ENCODE measurements at places on chromosomes 4 and X.

DNA sequence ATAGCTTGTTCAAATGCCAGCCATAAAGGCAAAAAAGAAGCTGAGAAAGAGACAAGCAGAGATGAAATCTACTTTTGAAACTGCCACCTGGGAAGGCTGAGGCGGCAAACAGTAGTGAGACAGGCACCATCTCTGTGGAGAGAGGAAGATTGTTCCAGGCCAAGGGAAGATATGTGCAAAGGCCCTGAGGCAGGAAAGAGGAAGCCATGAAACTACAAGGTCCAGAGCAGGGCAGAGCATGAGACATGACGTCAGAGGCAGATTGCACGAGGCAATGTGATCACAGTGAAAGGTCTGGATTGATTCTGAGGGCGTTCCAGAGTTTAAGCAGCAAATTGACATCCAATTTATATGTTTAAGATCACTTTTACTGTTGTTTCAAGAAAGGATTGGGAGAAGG is 226.1 kb downstream of the QDPR start:
- no peak for DNase-seq

DNA sequence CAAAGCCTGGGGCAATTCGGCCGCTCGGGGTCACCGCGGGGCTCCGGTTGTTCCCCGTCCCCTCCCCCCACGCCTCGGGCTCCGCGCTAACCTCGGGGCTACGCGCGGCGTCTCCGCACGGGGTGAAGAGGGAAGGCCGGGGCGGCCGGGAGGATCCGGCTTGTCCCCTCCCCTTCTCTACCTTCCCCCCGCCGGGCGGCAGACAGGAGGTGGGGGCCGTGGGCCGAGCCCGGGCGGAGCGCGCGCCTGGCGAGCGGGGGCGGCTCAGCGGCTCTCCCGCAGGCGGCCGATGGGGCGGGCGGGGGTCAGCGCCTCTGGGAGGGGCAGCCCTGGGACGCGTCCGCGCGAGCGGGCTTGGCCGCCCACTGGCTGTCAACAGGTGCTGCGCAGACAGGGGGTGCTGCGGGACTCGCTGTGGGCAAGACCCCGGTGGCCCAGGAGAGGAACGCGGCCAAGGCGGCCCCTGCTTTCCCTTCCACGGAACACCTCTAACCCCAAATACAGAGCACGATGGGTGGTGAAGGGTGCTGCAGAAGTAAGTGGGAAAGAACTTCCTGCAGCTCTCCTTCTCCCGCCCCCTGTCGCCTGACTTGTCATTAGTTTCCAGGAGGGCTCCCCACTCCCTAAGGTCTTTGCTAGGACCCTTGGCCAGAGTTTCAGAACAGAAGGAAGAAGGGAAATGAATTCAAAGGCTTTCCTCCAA is at the start of gene PDGFC:
Gene PDGFC (minus strand): TSS at position 124 of the 703 bp plus-strand sequence. CDS start 896 bp downstream, outside the sequence.
- DNase-seq = no peak

- DNase-seq = no peak
Observed at GRCh38 chr4:6324461-6324998, 54.9 kb downstream of the WFS1 start.

GRCh38 chr4:14908635-14909034 is 93.6 kb upstream of the CPEB2 start:
- DNase-seq = no peak

DNA sequence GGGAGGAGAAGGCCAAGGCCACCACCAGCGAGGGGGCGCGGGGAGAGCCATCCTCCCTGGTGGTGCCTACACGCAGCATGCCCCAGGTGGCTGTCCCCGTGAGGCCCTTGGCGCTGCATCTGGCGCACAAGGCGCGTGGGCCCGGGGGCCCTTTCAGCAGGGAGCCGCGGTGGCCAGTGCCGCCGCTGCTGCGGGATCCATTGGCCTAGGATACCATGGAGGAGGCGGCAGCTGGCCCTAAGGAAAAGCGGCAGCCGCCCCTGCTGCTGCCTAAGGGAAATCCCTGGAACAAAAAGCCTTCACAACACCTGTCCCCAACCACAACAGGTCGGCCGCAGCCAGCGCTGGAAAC is 1059.6 kb downstream of the TECRL start:
- DNase-seq = no peak

DNA sequence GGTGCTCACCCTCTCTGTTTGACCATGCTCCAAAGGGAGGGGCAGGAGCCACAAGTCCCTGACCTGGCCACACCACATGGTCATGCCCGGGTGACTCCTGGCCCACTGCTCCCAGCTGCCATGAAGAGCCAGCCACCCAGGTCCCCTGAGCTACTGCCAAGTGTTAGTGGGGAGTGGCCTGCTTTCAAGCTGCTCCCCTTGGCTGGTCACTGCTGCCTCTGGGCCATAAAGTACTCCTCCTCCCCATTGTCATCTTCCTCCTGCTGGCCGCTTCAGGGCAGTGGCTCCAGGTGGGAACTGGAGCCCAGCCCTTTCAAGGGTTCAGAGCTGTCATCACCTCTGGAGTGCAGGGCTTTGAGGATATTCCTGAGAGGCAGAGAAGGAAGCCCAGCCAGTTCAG is 27.3 kb upstream of the RBBP7 start:
- no peak for DNase-seq

DNA sequence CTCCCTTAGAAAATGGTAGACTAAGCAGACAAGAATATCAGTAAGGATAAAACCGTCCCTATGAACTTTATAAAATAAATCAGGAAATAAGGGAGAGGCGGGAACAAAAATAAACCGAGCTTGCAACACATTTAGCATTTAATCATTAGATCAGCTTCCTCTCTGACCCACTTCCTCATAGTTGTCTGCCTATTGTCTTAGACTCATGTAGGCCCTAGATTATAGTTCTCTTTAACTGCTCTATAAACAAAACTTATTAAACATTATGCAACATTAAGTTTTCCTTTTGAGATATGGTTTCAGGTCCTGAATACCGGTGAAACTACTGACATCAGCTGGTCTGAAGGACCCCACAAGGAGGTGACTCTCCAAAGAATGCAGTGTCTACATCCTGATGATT is 15.8 kb upstream of the SRD5A3 start:
- DNase-seq = no peak

GRCh38 chr4:113952452-113953029 is 26.9 kb downstream of the ARSJ start:
- peak; percentile 26 for DNase-seq

- no peak for DNase-seq
Observed at GRCh38 chr4:73917081-73917501, 47.9 kb downstream of the CXCL1 start.

DNA sequence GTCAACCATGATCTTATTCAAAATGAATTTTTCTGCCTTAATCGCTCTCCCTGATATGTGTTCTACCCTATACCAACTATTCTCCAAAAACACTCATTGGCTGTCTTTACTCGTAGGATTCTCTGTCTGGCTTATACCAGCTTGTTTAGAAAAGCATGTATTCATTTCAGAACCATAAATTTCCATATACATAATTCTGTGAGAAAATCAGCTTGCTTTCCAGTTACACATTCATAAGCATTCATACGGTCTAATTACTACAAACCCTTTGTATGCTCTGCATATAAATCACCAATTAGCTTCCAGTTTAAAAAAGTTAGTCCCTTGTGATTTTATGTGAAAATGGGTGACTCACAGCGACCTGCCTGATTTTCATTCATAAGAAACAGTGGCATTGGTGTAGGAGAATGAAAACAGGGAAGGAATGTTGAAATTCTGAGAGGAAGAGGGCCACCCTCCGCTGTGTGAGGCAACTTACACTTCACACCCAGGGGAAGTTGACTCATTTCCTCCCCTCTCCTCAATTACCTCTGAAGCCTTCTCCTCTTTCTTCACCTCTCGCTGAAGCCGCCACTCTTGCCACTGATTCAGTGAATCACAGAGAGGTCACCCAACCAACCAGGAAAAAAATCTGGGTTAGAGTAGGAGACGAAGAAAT is 63.3 kb downstream of the MEPE start:
- DNase-seq = peak; percentile 2

- DNase-seq = no peak
Observed at GRCh38 chr4:185722029-185722316, 90.0 kb downstream of the SORBS2 start.

DNA sequence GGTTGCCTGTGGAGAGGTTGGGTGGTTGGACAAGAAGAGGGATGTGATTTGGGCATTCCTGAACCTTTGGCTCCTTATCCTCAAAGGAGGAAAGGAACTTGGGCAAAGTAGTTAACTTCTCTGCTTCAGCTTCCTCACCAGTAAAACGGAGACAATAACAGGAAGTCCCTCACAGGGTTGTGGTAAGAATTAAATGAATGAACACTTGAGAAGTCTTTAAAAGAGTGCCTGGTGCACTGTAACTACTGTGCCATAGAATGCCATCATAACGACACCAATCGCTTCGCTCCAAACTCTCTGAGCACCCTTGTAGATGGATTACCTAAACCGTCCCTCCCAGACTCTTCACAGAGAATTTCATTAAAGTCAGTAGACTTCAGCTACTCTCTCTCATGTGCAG is 10.5 kb downstream of the ZCCHC18 start:
- DNase-seq = peak; percentile 21

DNA sequence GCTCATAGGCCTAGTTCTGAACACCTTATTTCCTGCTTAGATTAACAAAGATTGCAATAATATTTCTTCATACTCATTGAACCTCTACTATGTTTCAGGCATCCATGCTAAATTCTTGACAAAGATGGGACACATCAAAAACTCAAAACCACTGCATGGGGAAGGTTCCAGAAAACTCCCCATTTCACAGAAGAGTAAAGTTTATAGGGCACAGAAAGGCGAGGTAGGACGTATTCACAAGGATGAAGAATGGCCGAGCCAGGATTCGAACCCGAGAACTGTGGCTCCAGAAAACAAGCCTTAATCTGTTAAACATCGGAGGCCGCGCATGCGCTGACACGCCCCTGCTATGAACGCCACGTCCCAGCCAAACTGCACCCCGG is 688 bp downstream of the UXT start:
- no peak for DNase-seq

- DNase-seq = no peak
Observed at GRCh38 chr4:150348079-150348478, 233.9 kb upstream of the MAB21L2 start.

DNA sequence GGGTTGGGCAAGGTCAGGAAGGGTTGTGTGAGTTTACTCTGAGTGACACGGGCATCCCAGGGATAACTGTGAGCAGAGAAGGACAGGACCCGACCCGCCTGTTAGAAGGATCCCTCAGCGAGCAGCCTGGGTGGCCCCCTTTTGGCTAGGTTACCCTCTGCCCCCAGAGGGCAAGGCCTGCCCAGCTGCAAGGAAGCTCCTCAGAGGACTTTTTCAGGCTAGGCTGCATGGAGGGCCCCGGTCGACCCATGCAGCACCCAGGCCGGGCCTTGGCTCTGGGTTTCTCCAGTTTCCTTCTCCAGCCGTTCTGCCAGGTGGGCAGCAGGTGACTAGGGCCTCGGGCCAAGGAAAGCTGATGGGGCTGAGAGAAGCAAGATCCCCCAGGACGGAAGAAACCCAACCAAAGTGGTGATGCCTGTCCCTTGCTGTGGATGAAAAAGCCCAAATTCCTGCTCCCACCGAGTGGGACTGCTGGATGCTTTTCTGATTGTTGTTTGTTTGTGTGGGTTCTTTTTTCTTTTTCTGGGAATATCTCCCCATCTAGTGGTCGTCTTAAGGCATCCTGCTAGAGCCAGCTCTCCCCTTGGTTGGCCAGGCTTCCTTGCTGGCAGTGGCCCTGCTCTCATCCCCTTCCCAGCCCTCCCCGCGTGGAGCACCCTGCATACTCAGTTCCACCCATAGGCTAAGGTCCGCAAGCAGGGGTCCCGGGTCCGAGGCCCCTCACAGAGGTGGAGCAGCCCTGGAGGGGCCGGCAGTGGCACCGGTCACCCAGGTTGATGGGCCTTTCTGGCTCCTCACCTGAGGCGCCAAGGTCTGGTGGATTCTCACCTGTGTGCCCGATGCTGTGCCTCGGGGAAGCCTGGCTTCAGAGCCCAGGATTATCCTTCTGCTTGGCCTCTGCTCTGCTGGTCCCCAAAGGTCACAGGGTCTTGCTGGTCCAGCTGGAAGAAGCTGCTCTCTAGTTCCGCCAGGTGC is 1.8 kb downstream of the ZFP92 start:
- no peak for DNase-seq

DNA sequence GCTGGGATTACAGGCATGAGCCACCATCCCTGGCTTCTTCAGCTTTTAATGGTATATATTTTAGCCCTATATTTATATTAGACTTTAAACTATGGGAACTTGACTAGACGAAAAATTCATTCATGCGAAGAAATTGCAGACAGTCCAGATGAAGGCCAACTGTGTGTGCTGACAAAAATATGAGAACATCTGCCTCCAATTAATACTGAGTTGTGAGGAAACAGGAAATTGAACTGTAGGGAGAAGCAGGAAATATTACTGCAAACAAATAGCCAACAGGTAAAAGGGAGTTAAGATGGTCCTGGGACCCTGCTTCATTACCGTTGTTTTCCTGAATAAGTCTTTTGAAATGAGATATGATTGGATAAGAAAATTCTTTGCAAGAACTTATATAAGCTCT is 26.3 kb downstream of the MGARP start:
- DNase-seq = no peak

DNA sequence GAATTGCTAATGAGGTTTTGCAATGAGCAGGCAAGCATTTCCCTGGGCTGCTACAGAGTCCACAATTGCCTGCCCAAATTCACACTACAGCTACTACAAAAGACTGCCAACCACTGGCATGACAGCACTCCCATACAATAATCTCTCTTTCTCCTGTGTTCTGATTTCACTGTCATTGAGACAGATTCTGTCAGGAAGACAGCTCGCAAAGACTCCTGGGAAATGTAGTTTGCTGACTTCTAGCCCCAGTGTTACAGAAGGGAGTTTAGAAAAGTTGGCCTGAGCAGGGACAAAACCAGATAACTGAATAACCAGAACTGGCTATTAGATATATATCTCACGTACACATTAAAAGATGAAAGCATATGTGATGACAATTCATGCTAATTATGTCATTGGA is 1231.3 kb upstream of the PRKX start:
- DNase-seq = no peak

- DNase-seq = no peak
Observed at GRCh38 chrX:153668423-153669173, 5.0 kb downstream of the PNCK start.

- DNase-seq = no peak
Observed at GRCh38 chrX:19720661-19721060, 166.7 kb downstream of the SH3KBP1 start.

DNA sequence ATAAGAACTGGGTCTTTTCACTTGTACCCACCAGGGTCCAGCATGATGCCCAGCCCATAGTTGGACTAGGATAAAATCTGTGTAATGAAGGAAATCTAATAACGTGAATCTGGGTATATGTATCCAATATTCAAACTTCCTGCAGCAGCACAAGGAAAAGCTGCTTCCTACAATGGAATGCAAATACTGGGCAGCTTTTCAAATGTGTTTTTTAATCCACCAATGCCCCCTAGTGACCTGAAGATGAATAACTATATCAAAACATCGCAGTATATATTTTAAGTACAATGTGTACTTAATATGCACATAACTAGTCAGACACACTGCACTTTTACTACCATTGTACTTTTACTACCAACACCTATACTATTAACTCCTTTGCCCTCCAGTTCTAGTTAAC is 5.3 kb downstream of the APOO start:
- no peak for DNase-seq

- DNase-seq = no peak
Observed at GRCh38 chrX:120224388-120224787, 26.2 kb upstream of the ZBTB33 start.
